Neural crest cell (in vitro differentiated cells): ENCODE measurements at places on chromosomes 12 and 14.

DNA sequence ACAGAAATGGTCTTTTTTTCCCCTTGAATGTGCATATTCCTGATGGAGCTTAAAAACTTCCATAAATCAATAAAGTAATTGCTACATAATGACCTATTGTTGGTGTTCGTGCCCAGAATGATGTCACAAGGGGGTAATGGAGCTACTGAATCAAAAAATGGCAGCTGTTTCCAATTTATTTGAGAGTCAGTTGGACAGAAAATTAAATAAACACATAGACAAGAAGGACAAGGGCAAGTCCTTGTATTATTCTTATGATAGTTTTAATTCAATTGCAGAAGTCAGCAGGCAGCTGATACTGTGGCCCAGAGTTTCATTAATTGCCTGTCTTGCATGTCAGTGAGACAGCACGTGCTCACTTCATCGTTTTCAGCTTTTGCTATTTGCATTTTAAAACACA lies 473.5 kb downstream of the ETNK1 start:
- no peak overlapping the region for H3K4me3 ChIP-seq
- DNase-seq, result no peak
- H3K27me3 ChIP-seq, result no peaks in the 10 kb centered on the region
- no peak overlapping the region for H3K27ac ChIP-seq
- peaks cover 15% of the 10 kb centered on the region for H3K4me1 ChIP-seq
- peaks cover 1% of the 10 kb centered on the region for H3K36me3 ChIP-seq

- H3K4me1 ChIP-seq, result no peaks in the 10 kb centered on the region
- no peak for DNase-seq
- no peaks in the 10 kb centered on the region for H3K36me3 ChIP-seq
- H3K4me3 ChIP-seq, result no peak overlapping the region
- H3K27ac ChIP-seq, result no peak overlapping the region
These were observed 46.3 kb upstream of the SLC38A4 start for GRCh38 chr12:46872135-46872534.

- no peak overlapping the region for H3K27ac ChIP-seq
- H3K4me3 ChIP-seq, result no peak overlapping the region
- DNase-seq, result no peak
These were observed 21.2 kb downstream of the HDAC7 start for GRCh38 chr12:47798382-47798948.

DNA sequence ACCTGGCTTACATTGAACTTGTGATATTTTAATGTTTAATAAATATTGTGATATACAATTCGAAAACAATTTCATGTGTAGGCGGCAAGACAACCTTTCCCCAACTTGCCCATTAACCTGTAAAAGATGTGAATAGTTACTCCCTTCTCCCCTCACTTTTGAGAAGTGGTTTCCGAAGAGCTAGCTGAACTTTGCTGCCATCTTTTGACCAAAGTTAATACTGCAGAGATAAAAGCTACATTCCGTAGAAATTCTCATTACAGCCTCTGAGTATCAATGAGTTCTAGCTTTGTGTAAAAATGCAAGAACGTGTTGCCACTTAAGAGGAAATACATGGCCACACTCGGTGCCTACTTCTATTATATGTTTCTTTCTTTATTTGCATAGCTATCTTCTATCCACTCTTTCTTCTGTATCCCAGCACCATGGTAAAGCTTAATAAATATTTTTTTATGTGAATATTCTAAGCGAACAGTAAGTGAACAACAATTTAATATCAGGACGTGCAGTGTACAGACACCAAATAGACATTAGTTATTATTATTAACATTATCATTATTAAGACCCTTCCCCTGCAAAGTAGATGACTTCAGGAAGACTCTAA lies 105.1 kb upstream of the TMEM260 start:
- H3K36me3 ChIP-seq, result no peaks in the 10 kb centered on the region
- H3K27ac ChIP-seq, result no peak overlapping the region
- peak; percentile 40 for DNase-seq
- H3K4me1 ChIP-seq, result no peaks in the 10 kb centered on the region

DNA sequence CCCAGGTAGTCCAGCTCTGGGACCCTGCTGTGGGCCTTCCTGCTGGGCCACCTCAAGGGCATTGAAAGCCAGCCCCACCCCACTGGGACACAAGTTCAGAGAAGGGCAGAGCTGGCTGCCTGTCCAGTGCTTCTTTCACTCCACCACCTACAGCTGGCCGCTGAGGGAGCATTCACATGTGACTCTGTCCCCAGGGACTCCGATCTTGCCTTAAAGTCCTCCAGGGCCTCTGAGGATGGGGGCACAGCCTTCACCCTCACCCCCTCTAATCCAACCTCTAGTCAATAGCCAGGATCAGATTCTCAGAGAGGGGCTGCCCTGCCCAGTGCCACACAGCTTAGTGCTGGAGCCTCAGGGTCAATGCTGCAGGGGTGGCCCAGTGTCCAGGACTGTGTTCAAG lies 5.0 kb upstream of the CYP46A1 start:
- no peak for DNase-seq
- peaks cover 6% of the 10 kb centered on the region for H3K27me3 ChIP-seq
- peak overlapping the region; percentile 82 for H3K27ac ChIP-seq
- H3K4me1 ChIP-seq, result peaks cover 13% of the 10 kb centered on the region
- H3K4me3 ChIP-seq, result no peak overlapping the region

GRCh38 chr14:35992816-35993683 lies 166.9 kb downstream of the BRMS1L start:
- H3K27ac ChIP-seq, result peak overlapping the region; percentile 55
- no peak for DNase-seq
- H3K27me3 ChIP-seq, result peaks cover 6% of the 10 kb centered on the region
- no peak overlapping the region for H3K4me3 ChIP-seq

GRCh38 chr12:96250119-96250685 lies 56.0 kb downstream of the ELK3 start:
- H3K4me3 ChIP-seq, result no peak overlapping the region
- H3K27ac ChIP-seq, result no peak overlapping the region
- H3K27me3 ChIP-seq, result no peaks in the 10 kb centered on the region
- peaks cover 4% of the 10 kb centered on the region for H3K4me1 ChIP-seq

- H3K27ac ChIP-seq, result no peak overlapping the region
- H3K36me3 ChIP-seq, result no peaks in the 10 kb centered on the region
- DNase-seq, result no peak
- H3K4me3 ChIP-seq, result no peak overlapping the region
These were observed 295.0 kb upstream of the MGAT4C start for GRCh38 chr12:86551146-86551571.

DNA sequence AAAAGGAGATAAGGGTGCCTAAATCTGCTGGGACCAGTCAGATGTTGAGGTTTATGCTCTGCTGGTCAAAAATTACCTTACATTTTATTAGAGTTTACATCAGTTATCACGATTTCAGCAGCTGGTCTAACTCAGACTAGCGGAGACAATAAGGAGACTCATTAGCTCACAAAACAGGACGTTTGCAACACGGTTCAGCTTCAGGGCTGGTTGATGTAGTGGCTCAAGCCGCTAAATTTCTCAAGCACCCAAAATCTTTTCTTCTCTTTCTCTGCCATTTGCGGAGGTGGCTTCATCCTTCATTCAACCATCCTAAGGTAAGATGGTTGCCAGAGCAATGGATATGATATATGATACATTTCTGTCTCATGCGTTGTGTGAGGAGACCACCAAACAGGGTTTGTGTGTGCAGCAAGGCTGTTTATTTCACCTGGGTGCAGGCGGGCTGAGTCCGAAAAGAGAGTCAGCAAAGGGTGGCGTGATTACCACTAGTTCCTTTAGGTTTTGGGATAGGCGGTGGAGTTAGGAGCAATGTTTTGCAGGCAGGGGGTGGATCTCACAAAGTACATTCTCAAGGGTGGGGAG lies 30.3 kb upstream of the CLIP1 start:
- H3K4me1 ChIP-seq, result peaks cover 11% of the 10 kb centered on the region
- H3K27me3 ChIP-seq, result no peaks in the 10 kb centered on the region
- no peak for DNase-seq
- no peak overlapping the region for H3K4me3 ChIP-seq
- no peaks in the 10 kb centered on the region for H3K36me3 ChIP-seq

DNA sequence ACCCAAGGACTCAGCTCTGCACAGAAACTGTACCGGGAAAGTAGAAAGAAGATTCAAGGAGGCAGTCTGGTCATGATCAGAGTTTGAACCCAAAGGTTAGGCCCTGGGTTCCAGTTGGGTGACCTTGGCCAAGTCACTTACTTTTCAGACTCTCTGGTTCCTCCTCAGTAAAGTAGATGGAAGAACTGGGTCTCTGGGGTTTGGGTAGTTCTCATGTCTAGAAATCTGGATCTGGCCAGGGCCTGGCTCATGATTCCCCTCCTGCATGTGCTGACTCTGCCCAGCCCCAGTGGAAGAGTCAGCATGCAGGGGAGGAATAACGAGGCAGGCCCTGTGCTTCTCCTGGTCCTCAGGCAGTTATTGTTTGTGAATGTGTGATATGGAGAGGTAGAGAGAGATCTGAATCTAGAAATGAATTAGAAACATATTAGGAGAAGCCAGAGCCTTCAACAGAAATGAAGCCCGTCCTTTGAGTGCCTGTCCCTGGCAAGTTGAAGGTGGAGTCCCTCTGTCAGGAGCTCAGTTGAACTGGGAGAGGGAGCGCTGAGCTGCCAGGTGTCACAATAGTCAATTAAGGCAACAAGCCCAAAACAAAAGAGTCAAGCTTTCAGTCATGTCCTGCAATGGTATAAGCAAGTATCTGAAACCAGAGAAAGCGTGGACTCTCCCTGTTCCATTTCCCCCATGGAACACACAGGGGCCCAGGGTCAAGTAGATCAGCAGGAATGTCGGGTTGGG lies 131.3 kb upstream of the HIF1A start:
- peaks cover 11% of the 10 kb centered on the region for H3K27me3 ChIP-seq
- no peak for DNase-seq
- peaks cover 22% of the 10 kb centered on the region for H3K4me1 ChIP-seq
- no peak overlapping the region for H3K4me3 ChIP-seq
- no peak overlapping the region for H3K27ac ChIP-seq
